Forelimb muscle (tissue), 1 donor: ENCODE measurements at places on chromosomes 3 and 15. TPM values are rescaled to one million over a fixed set of nuclear protein-coding genes. Genes with fewer than 3 reads are reported as not detected.

COPS2 gene
- 102 TPM for polyA plus RNA-seq

- DNase-seq: no peak
These were observed 176.6 kb downstream of the XXYLT1 start for GRCh38 chr3:195094191-195094921.

- no peak for DNase-seq
These were observed 119.2 kb upstream of the THBS1 start for GRCh38 chr15:39461536-39462130.

DNA sequence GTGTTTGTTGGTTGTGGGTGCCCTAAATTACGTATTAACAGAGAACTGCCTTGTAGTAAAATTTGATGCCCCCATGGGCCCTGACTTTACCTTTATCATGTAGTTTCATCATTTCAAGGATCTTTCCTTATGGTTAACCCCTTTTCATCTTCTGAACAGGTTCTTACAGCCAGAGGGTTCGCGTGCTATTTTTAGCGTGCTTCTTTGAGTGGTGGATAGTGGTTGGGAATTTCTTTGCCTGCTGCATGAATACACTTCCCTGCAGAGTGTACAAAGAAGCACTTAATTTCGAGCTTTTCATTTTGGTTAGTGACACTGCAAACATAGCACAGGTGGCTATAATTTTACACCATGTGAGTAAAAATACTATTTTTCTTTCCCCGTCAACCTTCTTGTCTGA lies 231.8 kb downstream of the ROBO2 start:
- no peak for DNase-seq

HIGD2B gene
- polyA plus RNA-seq: not detected

GP9 gene
- 0.42 TPM for polyA plus RNA-seq

DNA sequence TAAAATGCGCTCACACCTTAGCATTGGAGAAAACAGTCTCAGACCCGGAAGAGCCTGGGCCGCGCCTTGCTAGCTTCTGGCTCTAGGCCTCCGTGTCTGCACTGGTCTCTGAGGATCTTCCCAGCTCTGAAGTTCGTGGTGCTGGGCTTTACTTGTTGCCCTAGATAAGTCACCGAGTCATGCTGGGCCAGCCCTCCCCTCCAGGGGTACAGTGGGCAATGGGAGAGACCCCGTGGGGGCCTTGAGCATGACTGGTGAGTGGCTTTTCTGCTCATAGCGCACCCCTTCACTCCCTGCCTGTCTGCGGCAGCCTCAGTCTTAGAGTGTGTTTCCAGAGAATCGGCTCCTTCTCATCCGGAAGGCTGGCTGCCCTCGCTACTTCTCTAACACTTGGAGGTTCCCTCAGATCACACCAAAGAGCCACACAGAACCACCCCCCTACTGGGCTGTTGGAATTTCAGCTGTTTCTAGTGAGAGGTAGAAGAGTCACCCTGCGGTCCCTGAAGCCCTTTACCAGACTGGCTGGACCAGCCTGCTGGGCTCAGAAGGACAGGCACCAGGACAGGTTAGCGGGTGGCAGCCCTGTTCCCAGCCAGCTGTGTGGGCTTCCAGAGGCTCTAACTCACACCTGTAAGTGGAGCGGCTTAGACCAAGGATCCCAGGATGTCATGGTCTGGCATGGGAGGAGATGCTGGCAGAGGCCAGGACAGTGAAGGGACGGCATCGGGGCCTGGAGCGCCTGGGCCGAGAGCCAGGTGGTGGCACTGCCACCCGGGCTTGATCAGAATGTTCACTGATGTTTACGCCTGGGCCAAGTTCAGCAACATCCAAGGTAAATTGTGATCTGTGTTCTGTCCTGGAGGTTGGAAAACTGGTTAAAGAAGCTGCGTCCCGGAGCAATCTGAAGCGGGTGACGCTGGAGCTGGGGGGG lies 17.9 kb downstream of the ALDH1A3 start:
- DNase-seq: no peak

DNA sequence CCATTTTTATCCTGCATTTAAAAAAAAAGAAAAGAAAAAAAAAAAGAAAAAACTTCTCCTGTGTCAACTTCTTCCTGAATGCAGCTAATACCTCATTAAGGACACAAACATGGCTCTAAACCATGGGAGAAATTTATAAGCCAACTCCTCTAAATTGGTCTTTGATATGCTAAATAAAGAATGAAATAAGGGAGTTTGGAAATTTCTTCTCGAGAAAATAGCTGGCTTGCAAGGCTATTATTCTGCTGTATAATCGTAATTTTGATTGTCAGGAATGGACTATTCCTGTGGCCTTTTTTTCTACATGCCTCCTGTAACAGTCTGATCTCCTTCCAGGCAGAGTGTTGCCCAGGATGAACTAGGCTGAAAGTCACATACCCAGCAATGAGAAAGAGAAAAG lies 20.6 kb downstream of the CTXND1 start:
- no peak for DNase-seq
